GM10248 (cell line): ENCODE measurements at places on chromosomes 2 and 18.
A peak's percentile ranks its signal among the peaks of the same experiment; 100 is the strongest.

DNA sequence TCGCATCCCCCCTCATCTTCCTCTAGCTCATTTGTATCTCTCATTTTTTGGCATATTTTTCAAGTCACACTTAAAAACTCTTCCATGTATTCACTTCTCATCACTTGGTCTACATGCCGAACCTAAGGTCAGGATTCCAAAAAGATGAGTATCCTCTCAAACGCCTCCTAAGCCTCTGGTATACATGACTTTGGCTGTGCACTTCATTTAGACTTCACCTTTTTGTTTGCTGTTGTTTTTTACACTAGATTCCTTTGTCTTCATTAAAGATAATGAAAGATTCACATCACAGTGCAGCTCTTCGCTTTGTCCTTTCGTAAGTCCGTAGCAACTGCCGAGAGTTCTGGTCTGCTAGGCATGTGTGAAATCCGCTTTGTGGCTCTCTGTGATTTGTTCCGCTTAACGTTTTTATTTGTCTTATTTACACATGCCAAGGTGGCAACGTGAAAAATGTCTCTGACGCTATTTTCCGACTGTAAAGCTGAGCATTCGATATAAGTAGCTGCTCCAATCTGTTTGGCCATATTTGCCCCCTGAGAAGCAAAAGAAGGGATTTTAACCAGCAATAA, 17.7 kb downstream of the RND3 start:
- DNase-seq, result no peak

- DNase-seq, result no peak
These were observed 66.4 kb downstream of the CERS6 start for GRCh38 chr2:168522446-168522845.

DNA sequence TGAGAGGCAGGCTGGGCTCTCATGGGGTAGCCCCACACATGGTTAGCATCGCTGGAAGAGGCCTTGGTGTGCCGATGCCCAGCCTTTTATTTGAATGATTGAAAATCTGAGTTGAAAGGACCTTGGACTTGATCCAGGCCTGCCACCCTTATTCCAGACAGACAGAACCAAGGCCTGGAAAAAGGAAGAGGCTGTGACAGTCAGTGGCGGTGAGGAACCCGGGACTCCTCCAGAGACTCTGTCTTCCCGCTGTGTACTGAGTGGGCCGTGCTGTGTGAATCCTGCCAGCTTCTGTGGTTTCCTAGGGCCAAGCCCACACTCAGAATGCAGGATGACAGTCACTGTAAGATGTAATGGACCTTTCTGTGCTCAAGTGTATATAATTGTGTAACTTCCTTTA, 218.5 kb downstream of the LDLRAD4 start:
- DNase-seq, result no peak

DNA sequence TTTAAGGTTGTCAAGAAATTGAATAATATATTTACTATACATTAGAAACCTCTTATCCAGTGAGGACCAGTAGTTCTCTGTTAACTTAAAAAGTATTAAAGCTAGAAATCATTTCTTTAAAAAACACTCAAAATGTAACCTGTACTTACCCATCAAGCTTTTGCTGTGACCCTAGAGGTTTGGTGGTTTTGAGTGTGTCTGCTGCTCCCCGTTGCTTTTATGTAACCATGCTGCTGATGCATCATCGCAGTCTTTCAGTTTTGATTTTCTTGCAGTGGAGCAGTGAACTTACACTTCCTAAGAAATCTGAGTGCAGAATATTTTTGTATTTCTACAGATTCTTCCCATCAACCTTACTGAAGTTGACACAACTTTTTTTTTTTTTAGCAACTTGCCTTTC, 34.2 kb downstream of the MRPS9 start:
- peak; percentile 34 for DNase-seq

GRCh38 chr2:126770466-126770865, 114.5 kb downstream of the GYPC start:
- no peak for DNase-seq

GRCh38 chr2:239429473-239430350, 28.9 kb upstream of the HDAC4 start:
- DNase-seq, result no peak

GRCh38 chr2:164257742-164258141, 363.5 kb downstream of the GRB14 start:
- no peak for DNase-seq

DNA sequence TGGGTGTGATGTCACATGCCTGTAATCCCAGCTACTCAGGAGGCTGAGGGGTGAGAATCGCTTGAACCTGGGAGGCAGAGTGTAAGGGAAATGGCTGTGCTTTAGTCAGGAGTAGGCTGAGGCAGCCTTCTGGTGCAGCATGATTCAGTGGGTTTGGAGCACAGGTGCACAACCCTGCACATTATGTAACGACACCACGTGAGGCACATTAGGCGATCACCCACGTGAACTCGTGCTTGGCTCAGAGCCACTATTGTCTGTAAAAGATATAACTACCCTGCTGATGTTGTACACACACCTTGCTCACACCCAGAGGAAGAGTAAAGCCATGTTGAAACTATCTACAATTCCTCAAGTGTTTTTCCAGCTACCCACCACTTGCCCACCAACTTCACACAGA, 54.8 kb upstream of the ZC3H15 start:
- DNase-seq, result no peak
